ENCODE measurements at places on chromosomes 5 and 9. TPM values are rescaled to one million over a fixed set of nuclear protein-coding genes. Genes with fewer than 3 reads are reported as not detected.

The ANKRD20A1 gene
- not detected for total RNA-seq

The HCN1 gene
- not detected for total RNA-seq

DNA sequence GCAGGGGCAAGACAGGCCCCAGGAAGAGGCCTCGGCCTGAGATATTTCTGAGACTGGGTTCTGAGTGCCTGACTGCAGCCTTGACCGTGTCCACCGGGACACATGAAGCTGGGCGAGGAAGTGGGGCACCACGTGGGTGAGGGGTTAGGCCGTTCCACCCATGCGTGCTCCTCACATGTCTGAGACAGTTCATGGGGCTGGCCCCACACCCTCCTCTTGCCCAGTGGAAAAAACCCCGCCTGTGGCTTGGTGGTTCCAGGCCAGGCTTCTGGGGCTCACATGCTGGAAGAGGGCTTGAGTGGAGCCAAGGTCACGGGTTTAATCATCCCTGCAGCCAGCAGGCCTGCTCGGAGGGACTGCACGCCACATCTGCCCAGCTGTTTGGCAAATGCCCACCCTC is 11.4 kb downstream of the HMCN2 start:
- no peak for DNase-seq

DNA sequence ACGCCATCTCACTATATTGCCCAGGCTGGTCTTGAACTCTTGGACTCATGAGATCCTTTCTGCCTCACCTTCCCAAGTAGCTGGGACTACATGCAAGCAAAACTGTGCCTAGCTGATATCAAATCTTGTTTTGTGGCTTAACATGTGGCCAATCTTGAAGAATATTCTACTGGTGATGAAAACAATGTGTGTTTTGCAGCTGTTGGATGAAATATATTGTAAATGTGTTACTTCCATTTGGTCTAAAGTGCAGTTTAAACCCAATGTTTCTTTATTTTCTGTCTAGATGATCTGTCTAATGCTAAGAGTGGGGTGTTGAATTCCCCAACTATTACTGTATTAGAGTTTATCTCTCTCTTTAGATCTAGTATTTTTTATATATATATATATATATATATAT is 73.1 kb downstream of the RNF130 start:
- no peak for DNase-seq

GRCh38 chr5:1255081-1255561 is 29.9 kb downstream of the SLC6A18 start:
- no peak for DNase-seq

The S1PR3 gene
- 12.6 TPM for total RNA-seq

The ZNF618 gene
- 2.7 TPM for total RNA-seq

- no peak for DNase-seq
These were observed 119.5 kb downstream of the EDIL3 start for GRCh38 chr5:84265130-84265529.

Measured in RPMI7951 (cell line).